Caco-2 (cell line): ENCODE measurements at places on chromosomes 5 and 9.
A peak's percentile ranks its signal among the peaks of the same experiment; 100 is the strongest.

- H3K27ac ChIP-seq: no peak overlapping the region
- H3K4me3 ChIP-seq: no peak overlapping the region
- no peaks in the 10 kb centered on the region for H3K27me3 ChIP-seq
- no peaks in the 10 kb centered on the region for H3K4me1 ChIP-seq
- no peak for DNase-seq
Measured at GRCh38 chr9:77827104-77827784, 179.1 kb upstream of the GNA14 start.

- H3K4me1 ChIP-seq: no peaks in the 10 kb centered on the region; the same call in 1 of the 2 replicates
- no peak overlapping the region for H3K27ac ChIP-seq
- no peak overlapping the region for H3K4me3 ChIP-seq
- no peak for DNase-seq
Measured at GRCh38 chr9:124947727-124948391, 7.0 kb upstream of the GOLGA1 start.

GRCh38 chr9:91905991-91906469, 44.0 kb downstream of the ROR2 start:
- H3K27me3 ChIP-seq: no peaks in the 10 kb centered on the region
- no peak for DNase-seq
- H3K4me3 ChIP-seq: no peak overlapping the region; the same call in 1 of the 2 replicates

DNA sequence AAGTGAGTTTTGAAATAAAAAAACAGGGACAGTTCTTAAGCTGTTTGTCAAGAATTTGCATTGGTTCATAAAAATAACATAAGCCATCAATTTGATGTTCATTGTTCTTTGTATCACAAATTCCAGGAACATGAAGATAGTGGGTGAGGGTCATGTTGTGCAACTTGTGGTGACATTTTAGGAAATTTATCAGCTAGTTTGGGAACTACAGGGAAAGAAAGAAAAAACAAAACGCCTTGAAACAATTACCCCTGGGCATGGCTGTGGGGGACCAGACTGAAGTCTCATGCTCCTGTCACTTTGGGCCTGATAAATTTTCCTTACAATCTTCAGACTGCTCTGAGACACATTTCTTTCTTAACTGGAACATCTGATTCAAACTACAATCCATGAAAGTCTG, 207.1 kb upstream of the CLINT1 start:
- no peaks in the 10 kb centered on the region for H3K27me3 ChIP-seq
- no peaks in the 10 kb centered on the region for H3K4me1 ChIP-seq
- no peak for DNase-seq
- no peak overlapping the region for H3K4me3 ChIP-seq
- no peaks in the 10 kb centered on the region for H3K36me3 ChIP-seq

DNA sequence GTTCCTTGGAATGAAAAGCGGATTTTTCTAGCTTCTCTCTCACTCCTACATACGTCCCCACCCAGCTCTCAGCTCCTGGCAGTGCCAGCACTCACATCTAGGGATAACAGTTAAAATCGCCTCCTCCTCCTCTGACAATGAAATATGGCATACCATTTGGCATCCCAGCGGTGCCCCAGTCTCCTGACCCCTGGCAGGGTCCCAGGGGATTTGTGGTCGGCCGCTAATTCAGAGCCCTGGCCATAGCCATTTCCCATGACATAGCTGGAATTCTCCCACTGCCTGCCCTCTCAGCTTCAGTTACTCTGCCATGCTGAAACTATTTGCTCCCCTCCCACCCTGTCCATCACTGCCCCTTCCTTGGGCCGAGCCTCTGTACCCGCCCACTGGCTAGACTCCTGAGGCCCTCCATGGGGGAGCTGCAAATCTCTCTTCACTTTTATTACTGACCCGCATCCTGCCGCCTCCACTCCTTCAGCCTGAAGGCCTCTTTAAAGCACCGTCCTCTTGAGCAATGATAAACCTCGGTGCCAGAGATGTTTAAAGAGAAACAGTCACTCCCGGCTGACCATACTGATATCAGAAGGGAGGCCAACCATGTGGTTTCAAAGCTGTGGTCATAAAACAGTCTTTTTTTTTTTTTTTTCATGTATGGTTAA, 139.8 kb downstream of the SLIT3 start:
- H3K4me3 ChIP-seq: no peak overlapping the region
- no peaks in the 10 kb centered on the region for H3K36me3 ChIP-seq
- DNase-seq: peak; percentile 79
- peak overlapping the region; percentile 34 for H3K27ac ChIP-seq

- no peaks in the 10 kb centered on the region for H3K4me1 ChIP-seq
- H3K4me3 ChIP-seq: no peak overlapping the region
- H3K27me3 ChIP-seq: no peaks in the 10 kb centered on the region
- no peak for DNase-seq
- H3K27ac ChIP-seq: no peak overlapping the region
Measured at GRCh38 chr5:43851741-43852140, 248.8 kb downstream of the NNT start.
